Fibroblast of the aortic adventitia (primary cell): ENCODE measurements at places on chromosomes 3 and 15. TPM values are rescaled to one million over a fixed set of nuclear protein-coding genes. Genes with fewer than 3 reads are reported as not detected.
A peak's percentile ranks its signal among the peaks of the same experiment; 100 is the strongest.

DNA sequence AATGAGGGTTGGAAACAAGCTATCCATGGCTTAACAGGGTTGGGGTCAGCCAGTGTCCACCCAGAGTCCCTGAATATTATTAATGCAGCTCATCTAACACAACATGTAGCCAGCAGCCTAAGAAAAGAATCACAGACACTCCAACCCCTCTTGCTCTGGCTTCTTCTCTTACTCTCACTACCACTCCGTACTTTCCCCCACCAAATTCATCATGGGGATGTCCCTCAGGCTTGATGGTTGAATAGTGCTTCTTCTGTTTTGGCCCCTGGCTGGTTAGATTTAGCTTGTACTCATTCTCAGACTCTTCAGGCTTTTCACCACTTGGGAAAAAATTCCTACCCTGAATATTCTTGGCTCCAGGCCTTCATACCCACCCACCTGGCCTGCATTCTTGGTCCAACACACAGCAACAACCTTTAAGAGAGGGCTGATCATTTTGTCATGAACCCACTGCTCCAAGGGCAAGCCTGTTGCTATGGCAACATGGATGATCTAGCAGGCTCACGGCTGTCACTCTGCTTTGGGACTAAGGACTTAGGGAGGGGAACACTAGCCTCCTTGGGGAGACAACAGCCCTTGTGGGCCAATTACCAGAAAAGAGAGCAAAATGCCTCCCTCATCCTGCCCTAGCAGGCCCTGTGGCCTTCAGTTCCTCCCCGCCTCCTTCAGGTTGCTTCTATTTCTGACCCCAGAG, 9.4 kb upstream of the MED12L start:
- DNase-seq, result no peak

DNA sequence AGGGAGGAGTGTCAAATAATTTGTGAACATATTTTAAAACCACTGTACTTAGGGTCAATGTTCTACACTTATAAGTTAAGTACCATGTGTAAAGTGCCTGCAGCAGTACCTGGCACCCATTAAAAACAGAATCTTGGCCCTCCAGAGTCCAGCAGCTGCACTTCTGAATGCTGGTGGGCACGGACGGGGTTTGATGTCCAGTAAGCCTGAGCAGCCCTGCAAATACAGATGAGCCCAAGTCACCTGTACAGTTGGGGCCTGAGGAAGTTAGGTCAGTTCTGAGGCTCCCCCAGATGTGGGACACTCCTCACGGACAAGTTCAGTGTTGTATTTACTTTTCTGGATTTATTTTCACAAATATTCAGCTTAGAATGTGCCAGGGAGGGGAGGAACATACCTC, 150.0 kb upstream of the CTDSPL start:
- no peak for DNase-seq

DNA sequence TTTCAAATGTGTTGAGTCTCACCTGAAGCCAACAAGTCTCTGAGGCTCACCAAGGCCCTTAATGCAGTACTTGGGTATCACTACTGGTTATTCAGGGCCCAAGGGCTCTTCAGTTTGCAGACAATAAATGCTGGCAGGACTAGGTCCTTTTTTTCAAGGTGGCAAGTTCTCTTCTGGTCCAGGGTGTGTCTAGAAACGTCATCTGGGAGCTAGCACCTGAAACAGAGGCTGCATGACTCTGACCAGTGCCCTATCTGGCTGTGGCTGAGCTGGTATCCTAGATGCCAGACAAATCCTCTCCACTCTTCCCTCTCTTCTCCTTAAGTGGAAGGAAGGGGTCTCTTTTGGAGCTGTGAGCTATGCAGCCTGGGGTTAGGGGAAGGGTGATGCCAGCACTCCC, 276.8 kb downstream of the PYDC2 start:
- no peak for DNase-seq

DNA sequence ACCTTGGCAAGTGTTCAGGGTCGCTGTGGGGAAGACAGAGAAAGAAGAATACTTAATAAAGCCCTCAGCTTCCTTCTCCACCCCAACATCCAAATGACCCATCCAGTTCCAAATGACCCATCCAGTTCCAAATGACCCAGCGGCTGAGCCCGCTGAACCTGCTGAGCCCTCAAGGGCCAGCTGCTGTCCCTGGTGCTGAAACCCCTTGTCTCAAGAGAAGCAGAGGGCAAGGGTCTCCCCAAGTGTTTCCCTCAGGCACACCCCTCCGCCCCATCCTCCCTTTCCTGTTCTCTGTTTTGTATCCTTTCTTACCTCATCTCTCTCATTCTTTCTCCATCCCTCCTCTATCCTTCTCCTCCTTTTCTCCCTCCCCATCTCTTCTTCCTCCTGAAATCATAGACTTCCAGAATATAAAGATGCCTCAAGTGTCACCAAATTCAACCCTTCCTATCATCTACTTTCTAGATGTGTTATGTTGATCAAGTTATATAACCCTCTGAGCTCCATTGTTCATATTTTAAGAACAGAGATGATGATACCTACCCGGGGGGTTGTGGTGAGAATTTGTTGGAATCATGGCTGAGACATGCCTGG, 29.0 kb downstream of the CCDC33 start:
- DNase-seq, result peak; percentile 54

- DNase-seq, result no peak
Measured at GRCh38 chr3:71543371-71544016, 40.0 kb downstream of the FOXP1 start.

GRCh38 chr3:128355543-128355919, 111.2 kb downstream of the DNAJB8 start:
- no peak for DNase-seq

- DNase-seq, result peak; percentile 75
Measured at GRCh38 chr3:156518726-156519125, 36.2 kb downstream of the SSR3 start.

DNA sequence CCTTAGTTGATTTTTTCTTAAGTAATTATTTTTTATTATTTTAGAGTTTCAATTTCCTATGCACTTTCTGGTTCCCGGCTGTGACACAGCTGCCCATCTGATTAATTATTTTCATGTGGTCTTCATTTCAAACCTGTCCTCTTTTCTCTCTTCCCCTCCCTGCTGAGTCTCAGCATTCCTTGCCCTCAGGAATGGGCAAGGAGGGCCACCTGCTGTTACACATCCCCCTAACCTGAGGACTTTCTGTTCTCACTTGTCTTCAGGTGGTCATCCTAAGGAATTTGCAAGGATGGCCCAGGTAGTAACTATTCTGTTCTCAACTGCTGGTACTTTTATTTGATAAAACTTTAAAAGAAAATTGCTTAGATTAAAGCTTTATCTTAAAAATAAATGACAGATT, 545.0 kb downstream of the OTOL1 start:
- no peak for DNase-seq

DNA sequence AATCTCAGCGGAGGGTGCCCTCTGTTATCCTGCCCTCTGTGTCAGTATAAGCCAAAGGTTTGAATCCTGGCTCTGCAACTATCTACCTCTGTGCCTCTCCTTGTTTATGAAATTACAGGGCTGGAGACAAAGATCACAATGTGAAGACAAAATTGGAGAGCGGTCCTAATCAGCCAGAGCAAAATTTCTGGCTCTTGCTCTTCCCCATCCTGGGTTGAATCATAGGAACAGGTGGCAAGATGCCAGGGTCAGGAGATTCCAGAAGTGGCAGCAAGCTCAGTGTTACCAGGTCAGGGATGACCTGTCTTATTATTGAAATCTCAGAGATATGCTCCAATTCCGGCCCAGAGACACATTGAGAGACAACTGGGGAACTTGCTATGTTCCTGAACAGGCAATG, 2.3 kb upstream of the CCR2 start:
- DNase-seq, result no peak

GRCh38 chr15:46714950-46715349, 1002.4 kb upstream of the SEMA6D start:
- no peak for DNase-seq

DNA sequence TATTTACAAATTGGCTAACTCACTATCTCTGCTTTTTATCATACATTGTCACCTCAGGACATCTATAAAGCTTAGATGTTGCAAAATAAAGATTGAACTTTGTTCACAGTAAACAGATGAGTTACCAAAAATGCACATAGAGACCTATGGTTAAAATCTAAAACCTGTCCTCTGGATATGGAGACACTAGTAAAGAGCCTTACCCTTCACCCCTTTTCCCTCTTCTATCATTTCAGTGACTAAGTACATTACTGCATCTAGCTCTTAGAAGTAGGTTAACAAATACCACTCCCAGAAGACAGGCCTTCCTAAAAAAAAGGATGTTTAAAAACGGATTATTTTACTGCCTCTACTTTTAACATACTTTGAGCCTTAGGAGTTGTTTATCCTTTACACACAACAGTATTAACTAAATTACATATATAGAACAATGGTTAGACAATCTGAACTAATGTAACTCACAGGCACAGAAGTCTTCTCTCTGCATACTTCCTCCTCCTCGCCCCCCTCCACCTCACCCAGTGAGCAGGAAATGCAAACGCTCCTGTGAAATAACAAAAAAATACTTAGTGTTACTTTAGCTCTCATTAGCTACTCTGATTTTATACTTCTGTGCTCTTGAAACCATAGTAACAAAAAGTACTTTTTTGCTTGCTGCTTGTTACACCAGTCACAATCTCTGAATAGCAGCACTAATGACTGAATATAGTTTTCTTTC, 23.3 kb downstream of the IREB2 start:
- no peak for DNase-seq

- peak; percentile 30 for DNase-seq
Measured at GRCh38 chr15:38374029-38374428, 79.9 kb upstream of the FAM98B start.

DNA sequence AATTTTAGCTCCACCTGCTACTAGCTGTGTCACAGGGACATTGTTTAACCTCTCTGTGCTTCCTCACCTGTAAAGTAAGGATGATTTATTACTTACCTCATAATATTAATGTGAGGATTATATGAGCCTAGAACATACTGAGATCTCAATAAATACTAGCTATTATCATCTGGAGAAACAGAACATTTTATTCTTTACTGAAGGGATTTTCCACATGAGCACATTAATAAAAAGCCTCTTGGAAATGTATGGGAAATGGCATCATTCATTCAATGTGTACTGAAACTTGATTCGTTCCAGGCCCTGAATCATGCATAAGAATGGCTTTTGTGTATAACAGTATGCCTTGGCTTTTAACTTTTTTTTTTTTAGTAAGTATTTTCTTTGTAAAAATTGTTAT, 11.0 kb upstream of the CEMIP start:
- no peak for DNase-seq

GRCh38 chr3:13073326-13074005, at the start of gene IQSEC1:
TSS of gene IQSEC1 (minus strand) at chr3:13073429. CDS start at chr3:13073014, 415 bp downstream.
- no peak for DNase-seq

DNA sequence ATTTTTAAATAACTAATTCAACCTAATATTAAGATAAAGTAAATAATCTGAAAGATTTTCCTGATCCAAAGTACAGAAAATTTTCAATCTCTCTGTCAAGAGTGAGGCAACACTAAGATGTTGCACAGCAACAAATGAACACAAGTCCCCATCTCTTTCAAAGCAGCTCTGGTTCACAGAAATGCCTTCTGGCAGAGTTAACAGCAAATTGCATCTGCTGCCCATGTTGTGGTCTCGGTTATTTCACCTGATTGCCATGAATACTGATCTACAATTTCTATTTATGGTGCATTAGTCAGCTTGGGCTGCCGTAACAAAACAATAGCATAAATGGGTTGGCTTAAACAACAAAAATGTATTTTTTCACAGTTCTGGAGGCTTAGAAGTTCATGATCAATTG, 167.3 kb downstream of the BCHE start:
- peak; percentile 51 for DNase-seq

GRCh38 chr3:167876620-167877281, 141.2 kb downstream of the SERPINI1 start:
- peak; percentile 86 for DNase-seq

- DNase-seq, result no peak
Measured at GRCh38 chr3:22068619-22069018, 317.6 kb upstream of the ZNF385D start.

DNA sequence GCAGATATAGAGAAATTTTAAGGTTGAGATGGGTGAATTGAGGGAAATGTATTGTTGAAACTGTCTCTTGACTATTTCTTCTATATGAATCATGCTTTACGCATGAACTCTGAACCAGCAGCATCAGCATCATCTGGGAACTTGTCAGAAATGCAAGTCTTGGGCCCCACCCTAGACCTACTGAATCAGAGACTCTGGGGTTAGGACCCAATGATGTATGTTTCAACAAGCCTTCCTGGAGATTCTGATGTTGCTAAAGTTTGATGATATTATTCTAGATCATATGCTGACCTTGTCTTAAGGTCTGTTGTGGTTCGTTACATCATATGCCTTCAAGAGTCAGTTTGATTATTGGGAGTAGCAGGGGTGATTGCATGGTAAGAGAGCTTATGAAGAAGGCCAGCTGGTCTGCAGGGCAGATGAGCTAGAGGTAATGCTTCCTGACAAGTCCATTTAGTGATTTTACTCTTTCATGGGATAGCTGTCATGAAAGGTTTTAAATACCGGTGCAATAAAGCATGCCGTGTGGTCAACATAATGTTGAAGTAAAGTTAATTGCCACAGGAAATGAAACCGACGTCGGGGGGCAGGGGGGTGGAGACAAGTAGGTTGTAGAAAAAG, 152.4 kb upstream of the MRPL3 start:
- peak; percentile 11 for DNase-seq

- DNase-seq, result no peak
Measured at GRCh38 chr15:68380456-68380855, 51.5 kb downstream of the ITGA11 start.

DNA sequence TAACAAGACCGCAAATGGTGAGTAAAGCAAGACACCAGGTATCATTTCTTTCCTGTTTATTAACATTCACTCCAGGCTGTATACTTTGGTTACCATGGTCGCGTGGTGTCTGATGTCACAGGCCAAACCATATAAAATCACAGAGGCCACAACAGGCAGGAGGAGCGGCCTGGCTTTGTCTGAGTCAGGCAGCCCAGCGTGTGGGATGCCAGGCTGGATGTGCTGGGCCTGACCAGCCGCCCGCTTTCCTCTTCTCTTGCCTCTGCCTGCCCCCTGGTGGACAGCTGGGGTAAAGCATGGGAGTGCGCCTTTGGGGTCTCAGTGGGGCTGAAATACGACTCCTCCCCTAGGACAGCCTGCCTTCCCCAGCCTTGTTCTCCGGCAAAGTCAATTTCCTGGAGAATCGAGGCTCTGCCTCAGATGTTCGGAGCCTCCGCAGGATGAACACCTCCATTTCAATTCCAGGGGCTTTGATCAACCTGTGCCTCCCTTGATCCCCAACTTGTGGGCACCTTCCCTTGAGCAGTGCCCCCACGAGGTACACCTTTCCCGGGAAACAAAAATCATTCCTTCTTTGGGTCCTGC, 78.2 kb downstream of the CCNL1 start:
- DNase-seq, result peak; percentile 86

- no peak for DNase-seq
Measured at GRCh38 chr15:65413051-65413759, 9.5 kb downstream of the IGDCC4 start.

GRCh38 chr3:67044955-67045354, 46.8 kb downstream of the KBTBD8 start:
- DNase-seq, result no peak

HACD2 gene
- total RNA-seq, result 14.9 and 30.4 TPM in 2 replicates

CADM2 gene
- total RNA-seq, result 2.2 TPM in 1 of 2 replicates, not detected in the other

ZPLD1 gene
- total RNA-seq, result 0.33 and 0.45 TPM in 2 replicates

TIMP4 gene
- total RNA-seq, result 4.3 and 12.3 TPM in 2 replicates

LEKR1 gene
- 0.81 and 2.8 TPM in 2 replicates for total RNA-seq

STAB1 gene
- 0.90 and 1.1 TPM in 2 replicates for total RNA-seq

PP2D1 gene
- total RNA-seq, result not detected in 2 replicates

GPR27 gene
- 0.25 TPM in 1 of 2 replicates, not detected in the other for total RNA-seq

COL7A1 gene
- total RNA-seq, result 8.6 and 10.2 TPM in 2 replicates

GNAT1 gene
- total RNA-seq, result not detected in 2 replicates

GOLGA8A gene
- 18.9 and 23.5 TPM in 2 replicates for total RNA-seq

GOLGA8T gene
- total RNA-seq, result not detected in 2 replicates

GOLIM4 gene
- 50.0 and 76.9 TPM in 2 replicates for total RNA-seq

LRRC31 gene
- total RNA-seq, result not detected in 2 replicates

CLDN16 gene
- 0.09 TPM in 1 of 2 replicates, not detected in the other for total RNA-seq

GOLGA8N gene
- 1.8 and 5.7 TPM in 2 replicates for total RNA-seq

RHOV gene
- total RNA-seq, result 0.82 TPM in 1 of 2 replicates, not detected in the other

ZWILCH gene
- total RNA-seq, result 7.8 and 36.5 TPM in 2 replicates
